ENCODE measurements at places on chromosomes 3 and 15.

DNA sequence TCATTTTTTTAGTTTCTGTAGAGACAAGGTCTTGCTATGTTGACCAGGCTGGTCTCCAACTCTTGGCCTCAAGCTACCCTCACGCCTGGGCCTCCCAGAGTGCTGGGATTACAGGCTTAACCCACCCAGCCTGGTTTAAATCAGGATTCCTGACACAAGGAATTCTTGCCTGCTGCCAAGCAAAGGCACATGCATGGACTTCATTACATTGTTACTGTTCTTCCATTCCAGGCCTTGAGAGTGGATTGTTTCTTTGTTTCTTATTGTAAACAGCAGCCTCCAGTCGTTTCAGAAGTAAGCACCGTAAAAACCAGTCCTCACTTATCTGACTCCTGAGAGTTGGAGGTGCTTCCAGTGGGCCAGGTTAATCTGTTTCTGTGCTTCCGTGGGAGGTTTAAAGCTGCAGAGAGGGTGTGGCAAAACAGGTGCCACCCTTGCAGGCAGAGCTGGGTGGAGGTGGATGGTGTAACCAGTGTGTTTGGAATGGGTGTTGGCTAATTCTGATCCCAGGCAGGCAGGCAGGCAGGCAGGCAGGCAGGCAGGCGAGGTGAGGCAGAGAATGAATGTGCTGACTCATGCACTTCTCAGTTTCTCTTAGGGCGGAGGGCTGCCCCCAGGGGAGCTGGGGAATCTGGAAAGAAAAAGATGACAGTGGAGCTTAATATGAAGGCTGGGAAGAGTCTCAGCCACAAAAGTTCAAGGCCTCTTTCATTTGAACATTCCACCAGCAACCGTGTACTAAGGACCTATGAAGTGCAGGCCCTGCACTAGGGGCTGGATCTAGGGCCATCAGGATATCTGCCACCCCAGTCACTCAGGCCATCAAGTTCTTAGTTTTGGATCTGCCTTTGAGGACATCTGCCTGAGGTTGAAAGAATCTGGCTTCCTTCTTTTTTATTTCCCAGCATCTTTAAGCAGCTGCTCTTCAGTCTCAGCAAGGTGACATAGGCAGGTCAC, 37.0 kb upstream of the CDCP1 start:
- DNase-seq: no peak

- no peak for DNase-seq
These were observed 62.2 kb downstream of the MB21D2 start for GRCh38 chr3:192855434-192855833.

GRCh38 chr3:185912929-185913901, 24.6 kb downstream of the TRA2B start:
- no peak for DNase-seq

GRCh38 chr3:42216931-42217333, 49.1 kb downstream of the CCK start:
- DNase-seq: no peak

GRCh38 chr3:147672436-147672835, 263.3 kb downstream of the ZIC1 start:
- DNase-seq: no peak

DNA sequence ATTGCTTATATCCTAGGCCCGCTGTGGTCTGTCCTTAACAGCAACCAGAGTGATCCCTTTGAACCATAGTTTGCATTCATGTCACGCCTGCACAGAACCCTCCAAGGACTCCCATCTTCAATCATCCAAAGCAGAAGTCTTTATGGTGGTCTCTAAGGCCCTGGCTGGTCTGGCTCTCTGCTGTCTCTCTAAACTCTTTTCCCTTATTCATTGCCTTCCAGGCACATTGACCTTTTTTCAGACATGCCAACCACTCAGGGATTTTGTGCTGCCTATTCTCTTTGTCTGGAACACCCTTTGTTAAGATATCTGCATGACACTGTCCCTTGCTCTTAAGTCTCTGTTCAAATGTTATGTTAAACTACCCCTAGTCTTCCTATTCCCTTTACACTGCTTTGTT, 21.9 kb upstream of the ZBTB47 start:
- no peak for DNase-seq

GRCh38 chr3:55077726-55078125, 149.9 kb upstream of the LRTM1 start:
- DNase-seq: no peak
